ENCODE measurements at places on chromosomes 3 and 15.

DNA sequence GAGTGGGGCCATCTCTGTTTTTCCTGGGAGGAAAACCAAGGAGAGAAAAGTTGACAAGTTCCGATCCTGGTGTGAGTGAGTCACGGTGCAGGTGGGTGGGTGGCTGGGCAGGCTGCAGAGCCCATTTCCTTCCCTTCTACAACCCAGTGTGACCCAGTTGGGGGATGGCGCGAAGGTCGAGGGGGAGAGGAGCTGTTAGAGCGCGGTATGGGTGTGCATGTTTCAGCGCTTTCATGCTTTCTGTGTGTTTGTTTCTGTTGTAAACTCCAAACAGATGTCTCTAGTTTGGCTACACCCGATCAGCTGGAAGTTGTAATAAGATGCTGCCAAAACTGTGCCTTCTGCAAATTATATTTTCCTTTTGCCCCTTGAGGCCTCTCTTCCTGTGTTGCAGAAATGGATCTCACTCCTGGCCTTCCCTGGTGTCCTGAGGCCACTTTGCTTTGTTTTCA is 3.8 kb downstream of the FAM43A start:
- ATAC-seq = no peak

GRCh38 chr3:48433472-48434118 is 3.7 kb upstream of the PLXNB1 start:
- peak; percentile 43 for ATAC-seq

DNA sequence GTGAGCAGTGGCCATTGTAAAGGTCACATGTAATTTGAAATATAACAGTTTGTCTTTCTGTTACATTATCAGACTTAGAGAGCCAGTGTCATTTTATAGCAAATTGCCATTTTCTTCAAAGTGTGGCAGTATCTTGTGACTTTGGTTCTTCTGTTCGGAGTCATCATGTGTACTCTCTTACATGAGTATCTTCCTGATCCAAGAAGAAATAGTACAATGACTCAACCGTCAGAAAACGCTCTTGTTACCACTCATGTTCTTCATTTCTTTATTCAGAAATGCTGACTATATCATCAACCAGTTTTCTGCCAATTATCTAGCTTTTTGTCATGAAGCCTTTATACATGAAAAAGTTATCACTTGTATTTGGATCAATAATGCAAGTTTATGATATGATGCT is 93.6 kb upstream of the CGNL1 start:
- ATAC-seq = no peak

DNA sequence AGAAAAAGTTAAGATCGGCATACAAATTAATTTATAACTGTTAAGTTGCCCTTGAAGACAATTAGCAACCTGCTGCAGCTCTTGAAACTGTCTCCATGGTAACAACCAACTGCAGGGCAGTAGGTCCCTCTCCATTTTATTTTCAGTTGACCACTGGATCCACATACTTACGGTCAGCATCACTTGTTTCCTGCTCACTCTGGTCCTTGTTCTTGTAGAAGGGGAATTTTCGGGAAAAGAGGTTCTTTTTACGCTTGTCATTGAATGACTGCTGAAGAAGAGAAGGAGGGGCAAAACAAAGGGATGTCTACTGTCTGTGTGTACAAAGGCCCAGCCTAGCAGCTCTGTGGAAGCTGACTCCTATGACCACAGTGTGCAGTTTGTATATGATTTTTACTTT is 46.8 kb upstream of the MELTF start:
- no peak for ATAC-seq

DNA sequence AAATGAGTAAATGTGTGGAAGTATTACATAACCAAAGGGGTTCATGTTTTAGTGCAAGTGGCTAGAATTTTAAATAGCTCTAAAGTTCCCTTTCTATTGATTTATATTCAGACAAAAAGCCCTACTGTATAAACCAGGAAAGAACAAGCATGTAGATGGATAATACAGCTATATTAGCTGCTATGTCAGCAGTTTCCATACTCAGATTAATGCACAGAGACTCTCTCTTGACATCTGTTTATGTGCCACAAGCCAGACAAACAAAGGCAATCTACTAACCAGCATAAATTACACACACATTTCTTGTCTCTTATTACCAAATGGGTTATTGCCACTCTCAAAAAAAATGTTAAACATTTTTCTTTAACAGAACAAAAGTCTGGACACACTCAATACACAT is 760.1 kb upstream of the NECTIN3 start:
- ATAC-seq = no peak

DNA sequence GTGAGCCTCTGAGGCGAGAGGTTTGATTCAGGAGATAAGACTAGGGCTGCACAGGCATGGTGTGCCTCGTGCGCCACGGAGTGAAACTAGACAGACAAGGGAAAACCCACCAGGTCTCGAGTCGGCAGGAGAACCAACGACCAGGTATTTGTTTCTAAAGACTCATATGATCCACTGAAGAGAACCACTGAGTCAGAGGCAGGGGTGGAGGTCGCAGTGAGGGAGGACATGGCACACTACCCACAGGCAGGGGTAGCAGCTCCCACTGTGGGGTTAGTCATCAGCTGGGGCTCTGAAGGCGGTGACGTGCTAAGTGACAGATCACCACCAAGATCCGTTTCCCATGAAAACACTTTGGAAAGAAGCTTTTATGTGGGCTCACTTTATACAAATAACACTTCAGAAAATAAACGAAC is 45.7 kb downstream of the CHSY1 start:
- no peak for ATAC-seq

DNA sequence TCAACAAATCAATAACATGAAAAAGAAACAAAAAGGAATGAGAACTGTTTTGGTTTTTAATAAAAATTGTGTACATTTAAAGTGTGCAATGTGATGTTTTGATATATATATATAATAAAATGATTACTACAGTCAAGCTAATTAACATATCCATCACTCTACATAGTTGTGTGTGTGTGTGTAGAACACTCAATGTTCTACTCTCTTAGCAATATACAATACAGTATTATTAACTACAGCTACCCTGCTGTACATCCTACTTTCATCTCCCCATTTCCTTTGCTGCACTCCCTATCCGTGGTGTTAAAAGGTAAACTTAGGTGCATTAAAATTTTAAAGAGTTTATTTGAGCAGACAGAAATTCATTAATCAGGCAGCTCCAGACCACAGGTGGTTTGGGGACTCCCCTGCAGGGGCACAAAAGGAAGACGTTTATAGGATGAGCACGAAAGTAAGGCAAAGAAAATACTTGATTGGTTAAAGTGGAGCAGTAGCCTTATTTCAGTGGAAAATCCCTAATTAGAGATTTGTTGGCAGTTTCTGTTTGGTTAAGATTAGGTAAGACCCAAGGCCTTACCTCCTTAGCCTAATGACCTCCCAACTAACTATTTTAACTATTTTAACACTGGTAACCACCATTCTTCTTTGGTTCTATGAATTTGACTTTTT is 61.8 kb upstream of the SNRK start:
- no peak for ATAC-seq

DNA sequence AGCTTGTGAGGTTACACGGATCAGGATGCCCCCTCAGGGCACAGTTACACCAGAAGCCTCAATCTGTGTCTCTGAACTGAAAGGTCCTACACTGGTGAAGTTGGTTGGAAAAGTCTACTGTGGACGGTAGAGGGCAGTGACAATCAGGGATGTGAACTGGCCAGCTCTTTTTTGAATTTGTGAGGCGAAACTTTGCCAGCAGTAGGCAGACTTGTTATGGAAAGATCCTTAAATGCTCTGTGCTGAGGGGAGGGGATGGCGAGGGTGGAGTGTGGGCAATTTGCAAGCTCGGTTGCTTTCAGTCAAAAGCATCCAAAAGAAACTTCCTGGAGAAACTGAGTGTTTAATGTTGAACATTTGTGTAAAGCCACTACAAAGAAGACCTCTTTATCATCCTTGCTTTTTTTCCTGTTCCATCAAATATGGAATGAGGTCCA is 127.4 kb upstream of the ABHD17C start:
- peak; percentile 68 for ATAC-seq

- no peak for ATAC-seq
Measured at GRCh38 chr3:31240466-31240865, 292.3 kb upstream of the STT3B start.

GRCh38 chr15:85828874-85829273 is 34.1 kb upstream of the KLHL25 start:
- no peak for ATAC-seq

DNA sequence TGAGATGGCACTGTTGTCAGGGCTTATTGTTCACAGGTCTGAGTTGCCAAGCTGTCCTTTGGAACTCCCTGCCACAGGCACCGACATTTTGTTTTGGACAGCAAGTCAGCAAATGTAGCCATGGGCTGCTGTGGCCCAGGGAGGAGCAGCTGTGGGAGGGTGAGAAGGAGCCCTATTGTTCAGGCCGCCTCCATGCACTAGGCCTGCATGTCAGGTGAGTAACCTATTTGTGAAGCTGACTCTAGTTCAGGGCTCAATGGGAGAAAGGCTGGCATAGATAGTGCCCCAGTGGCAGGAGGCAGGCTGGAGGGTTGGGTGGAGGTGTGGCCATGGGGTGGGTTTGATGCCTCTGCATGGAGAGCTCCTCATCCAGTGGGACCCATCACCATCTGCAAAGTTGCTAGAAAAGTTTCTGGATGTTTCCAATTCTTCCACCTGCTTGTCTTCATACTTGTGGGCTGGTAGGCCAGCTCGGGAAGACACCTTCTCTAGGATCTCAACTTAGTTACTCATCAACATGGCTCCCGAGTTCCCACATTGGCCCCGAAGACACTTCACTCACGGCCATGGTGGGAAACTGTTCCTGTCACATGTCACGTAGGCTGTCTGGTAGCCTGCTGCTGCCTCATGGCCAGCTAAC is 19.5 kb downstream of the AMOTL2 start:
- ATAC-seq = no peak

- no peak for ATAC-seq
Measured at GRCh38 chr15:69277316-69277715, 21.4 kb upstream of the PAQR5 start.
